Effector CD4-positive, alpha-beta T cell (primary cell): ENCODE measurements at places on chromosomes 6 and 20.

GRCh38 chr20:34355427-34355826, 7.6 kb upstream of the ITCH start:
- DNase-seq, result no peak

DNA sequence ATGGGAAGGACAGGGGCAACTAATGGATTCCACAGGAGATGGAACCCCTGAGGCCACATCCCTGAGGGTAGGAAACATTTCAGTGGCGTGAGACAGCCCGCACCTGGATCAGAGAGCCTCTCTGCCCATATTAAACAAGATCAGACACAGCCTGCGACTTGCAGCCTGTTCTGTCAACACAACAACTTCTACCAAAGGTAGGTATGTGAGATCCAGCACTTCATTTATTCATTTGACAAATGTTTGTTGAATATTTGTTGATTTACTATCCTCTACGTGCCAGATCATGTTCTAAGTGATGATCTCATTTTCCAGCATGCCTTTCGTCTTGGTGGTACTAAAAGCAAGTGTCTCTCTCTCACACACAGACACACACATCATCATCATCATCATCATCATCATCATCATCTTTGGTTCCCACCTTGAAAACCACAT, 43.2 kb upstream of the NT5E start:
- no peak for DNase-seq

- no peak for DNase-seq
Measured at GRCh38 chr6:13681305-13682061, 30.2 kb downstream of the RANBP9 start.

- no peak for DNase-seq
Measured at GRCh38 chr6:56246541-56246880, 869 bp downstream of the COL21A1 start.

- no peak for DNase-seq
Measured at GRCh38 chr6:21873562-21873961, 280.0 kb downstream of the SOX4 start.

DNA sequence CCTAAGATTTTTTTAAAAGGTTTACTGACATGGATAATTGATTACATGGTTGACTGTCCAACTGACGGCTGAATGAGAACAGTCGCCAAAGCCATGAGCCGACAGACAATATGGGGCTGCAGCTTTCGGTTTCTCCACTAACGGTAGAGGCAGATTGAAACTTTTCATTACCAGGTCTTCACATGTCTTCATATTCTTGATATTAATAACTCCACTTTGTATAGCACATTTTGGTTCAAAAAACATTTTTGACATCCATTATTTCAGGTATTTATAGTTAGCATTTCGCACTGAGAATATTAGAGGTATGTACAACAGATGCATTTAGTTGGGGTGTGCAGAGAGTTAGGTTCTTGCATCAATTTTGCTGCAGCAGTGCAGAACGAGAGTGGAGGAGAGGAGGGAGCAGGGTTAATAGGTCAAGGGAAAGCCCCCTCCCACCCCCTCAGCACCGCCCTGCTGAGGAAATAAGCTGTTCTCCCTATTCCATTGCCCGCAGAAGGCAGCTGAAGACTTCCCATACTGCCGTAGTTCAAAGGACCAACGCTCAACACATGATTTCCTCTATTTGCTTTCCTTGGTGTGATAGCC, 73.6 kb upstream of the ADTRP start:
- no peak for DNase-seq

DNA sequence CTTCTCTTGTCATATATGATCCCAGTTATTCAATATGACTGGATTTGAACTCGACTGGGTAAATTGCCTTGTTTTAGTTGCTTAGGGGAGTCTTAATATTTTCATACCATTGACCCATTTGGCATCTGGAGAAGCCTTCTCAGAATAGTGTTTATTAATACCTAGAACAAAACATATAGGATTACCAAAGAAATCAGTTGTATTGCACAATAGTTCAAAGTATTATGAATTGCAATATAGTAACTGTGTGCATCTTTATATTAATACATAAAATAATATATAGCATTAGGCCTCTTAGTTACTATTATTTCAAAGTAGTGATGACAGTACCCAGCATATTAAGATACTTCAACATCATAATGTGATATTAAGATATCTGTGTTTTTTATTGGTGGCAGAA, 177.8 kb downstream of the PLCB4 start:
- DNase-seq, result no peak

DNA sequence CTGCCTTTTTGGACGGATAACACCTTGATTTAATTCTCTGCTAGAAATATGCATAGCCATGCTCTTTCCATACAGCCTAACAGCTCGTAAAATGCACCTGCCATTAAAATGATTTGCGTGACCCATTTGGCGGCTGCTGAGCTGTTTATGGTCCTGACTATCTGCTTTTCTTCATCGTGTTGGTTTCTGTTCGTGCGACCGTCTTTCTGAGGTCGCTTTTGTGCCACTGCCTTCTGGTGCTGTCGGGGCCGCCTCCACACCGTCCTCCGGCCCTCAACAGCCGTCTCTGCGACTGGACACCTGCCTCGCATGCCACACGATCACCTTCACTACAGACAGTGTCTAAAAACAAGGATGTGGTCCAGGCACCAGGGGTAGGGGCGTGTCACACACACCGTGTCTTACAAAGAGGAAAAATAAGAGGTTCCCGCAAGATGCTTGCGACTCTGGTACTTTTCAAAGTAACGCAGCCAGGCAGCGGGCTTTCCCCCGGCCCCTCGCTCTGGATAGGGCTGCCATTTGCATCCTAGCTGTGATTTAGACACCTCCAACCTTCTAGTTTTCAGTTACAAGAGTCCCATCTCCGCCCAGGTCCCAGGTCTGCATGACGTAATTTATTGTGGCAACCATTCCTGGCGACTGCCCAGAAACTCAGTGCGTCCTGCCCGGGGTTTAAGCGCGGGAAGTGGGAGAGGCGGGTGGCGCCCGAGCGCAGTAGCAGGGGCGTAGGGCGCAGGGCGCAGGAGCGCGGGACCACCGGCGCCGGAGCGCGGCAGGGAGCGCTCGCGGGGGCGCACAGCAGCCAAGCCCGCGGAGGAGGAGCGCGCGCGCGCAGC, at the start of gene STMND1:
STMND1 (plus strand) TSS at position 629 of the 836 bp plus-strand sequence. CDS start 208 bp downstream, outside the sequence.
- DNase-seq, result no peak

- no peak for DNase-seq
Measured at GRCh38 chr20:1995531-1996310, 1.9 kb upstream of the PDYN start.

- DNase-seq, result no peak
Measured at GRCh38 chr6:123091091-123091895, 95.3 kb downstream of the CLVS2 start.

DNA sequence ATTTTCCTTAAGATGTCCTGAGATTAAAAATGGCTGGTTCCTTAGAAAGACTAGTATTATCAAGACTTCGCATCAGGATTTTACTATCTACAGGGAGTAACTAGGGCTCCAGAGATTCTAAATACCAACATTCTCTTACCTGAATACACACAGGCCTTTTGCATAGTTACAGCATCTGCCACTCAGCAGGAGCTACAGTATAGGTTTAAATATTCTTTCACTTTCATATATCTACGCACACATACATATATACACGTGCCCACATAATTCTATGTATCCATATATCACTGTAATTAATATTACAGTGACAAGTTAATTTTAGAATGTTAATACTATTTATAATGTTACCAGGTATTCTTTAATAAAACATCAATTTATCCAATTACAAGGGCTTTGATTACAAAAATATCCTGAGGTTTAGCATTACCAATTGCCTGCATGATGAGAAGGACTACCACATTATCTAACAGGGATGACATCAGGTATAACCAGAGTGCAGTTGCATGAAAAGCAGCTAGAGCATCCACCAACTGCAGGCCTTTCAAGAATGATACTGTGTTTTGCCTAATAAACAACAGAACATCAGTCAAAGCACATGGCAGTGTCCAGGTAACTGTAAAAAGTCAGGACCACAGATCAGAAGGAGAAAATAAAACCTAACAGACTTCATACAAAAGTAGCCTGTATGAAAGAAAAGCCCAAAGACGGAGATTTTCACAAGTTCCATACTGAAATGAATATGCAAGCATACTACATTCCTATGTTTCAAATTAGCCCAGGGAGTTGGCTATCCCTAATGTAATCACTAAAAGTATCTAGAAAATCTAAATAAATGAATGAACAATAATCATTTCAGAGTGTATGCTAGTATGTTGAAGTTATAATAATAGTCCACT, 268.7 kb downstream of the PTPRK start:
- no peak for DNase-seq

GRCh38 chr6:3175715-3176402, 18.5 kb upstream of the TUBB2A start:
- no peak for DNase-seq

- no peak for DNase-seq
Measured at GRCh38 chr6:101980924-101981323, 587.4 kb downstream of the GRIK2 start.

- no peak for DNase-seq
Measured at GRCh38 chr20:57193094-57193493, 73.3 kb downstream of the BMP7 start.

DNA sequence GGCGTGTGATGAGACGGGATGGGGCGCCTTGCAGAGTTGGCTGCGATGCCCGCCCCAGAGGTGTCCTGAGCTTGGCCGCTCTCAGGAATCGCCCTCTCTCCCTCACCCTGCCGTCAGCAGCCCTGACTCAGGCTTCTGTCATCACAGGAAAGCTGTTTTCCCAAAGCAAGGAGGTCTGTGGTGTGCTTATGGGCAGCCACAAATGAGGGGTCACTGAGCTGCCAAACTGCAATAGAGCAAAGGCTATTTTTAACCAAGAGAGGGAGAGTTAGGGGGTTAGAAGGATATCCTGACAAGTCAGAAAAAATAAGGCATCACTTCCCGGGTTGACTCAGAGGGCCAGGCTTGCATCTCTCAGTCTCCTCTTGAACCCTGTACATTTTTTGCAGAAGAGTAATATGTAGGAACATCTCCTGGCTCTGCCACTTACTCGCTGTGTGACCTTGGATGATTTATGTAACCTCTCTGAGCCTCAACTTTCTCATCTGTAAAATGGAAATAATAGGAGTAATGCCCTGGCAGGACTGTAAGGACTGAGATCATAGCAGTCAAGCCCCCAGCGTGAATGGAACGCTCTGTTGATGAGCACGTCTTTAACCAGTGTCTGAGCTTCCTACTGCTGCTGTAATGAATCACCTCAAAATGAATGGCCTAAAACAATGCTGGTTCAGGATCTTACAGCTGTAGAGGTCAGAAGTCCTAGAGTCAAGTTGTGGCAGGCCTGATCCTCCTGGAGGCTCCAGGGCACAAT, 181.9 kb downstream of the NFATC2 start:
- no peak for DNase-seq

- no peak for DNase-seq
Measured at GRCh38 chr20:25622049-25622448, 1.8 kb downstream of the NANP start.

GRCh38 chr6:15441981-15442380, 196.1 kb downstream of the JARID2 start:
- DNase-seq, result no peak

GRCh38 chr6:80145921-80146320, 39.5 kb downstream of the BCKDHB start:
- DNase-seq, result no peak

GRCh38 chr6:112231594-112232060, 22.7 kb downstream of the LAMA4 start:
- no peak for DNase-seq

GRCh38 chr20:19786311-19786710, 28.3 kb downstream of the RIN2 start:
- DNase-seq, result no peak

- no peak for DNase-seq
Measured at GRCh38 chr6:125816828-125817280, 26.1 kb downstream of the NCOA7 start.

DNA sequence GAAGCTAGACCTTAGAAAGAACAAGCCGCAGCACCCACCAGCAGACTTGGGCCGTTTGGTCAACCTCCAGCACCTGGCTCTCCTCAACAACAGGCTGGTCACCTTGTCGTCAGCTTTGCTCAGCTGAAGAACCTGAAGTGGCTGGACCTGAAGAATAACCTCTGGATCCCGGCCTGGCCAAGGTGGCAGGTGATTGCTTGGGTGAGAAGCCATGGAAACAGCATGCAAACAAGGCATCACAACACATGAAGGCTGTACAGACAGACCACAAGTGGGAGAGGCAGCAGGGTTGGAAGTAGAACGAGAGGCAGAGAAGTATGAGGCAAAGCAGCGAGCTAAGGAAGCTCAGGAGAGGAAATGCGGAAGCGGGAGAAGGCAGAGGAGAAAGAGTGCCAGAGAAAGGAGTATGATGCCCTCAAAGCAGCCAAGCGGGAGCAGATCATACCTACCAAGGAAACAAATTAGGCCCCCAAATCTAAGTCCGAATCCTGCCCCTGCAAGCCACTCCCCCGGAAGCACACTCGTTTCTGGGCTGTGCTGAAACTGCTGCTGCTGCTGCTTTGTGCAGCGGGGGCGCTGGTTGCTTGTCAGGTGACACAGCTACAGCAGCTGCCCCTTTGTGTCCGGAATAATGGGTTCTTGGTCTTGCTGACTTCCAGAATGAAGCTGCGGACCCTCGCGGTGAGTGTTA, 121.6 kb upstream of the LGSN start:
- no peak for DNase-seq

DNA sequence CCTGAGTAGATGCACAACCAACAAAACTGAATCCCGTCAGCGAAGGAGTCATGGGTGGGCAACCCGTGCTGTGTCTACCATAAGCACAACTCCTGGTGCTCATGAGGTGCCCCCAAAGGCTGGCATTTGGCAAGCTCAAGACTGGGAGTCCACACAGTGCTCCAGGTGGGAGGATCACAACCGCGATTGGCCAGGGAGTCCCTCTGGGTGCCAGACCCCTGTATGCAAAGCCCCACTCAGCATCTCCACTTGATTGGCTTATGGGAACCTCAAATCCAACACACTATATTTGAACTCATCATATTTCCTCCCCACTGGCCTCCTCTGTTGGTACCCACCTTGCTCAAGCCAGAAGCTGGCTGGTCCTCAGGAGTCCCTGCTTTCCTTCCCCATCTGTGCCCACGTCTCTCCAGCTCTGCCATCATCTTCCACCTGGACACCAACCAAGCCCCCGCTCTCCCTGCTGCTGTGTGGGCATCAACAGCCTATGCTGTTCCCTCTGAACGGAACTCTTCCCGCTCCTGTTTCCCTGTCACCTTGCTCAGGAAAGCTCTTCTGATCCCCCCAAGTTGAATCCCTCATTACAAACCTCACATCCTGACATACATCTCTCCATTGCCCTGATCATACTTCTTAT, 142.3 kb upstream of the PTPN1 start:
- no peak for DNase-seq

- DNase-seq, result no peak
Measured at GRCh38 chr20:32368925-32369324, 10.8 kb downstream of the ASXL1 start.

DNA sequence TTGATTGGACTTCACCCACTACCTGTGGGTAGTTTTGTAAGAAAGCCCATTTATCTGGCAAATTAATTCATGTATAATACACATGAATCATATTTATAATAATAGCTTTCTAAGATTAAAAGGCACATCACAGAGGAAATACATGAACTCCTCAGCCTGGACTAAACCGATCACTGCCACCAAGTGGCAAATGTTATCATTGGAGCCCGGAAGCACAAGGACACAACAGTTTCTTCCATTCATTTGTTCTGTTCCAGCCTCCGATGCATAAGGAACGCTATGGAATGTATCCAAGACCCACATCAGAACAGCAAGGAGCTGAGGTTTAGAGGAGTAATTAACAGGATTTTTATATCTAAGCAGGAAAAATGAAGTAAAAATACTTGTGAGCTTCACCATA, 13.9 kb upstream of the IPCEF1 start:
- DNase-seq, result no peak
